ENCODE measurements at places on chromosomes 3 and 15.
A peak's percentile ranks its signal among the peaks of the same experiment; 100 is the strongest.

DNA sequence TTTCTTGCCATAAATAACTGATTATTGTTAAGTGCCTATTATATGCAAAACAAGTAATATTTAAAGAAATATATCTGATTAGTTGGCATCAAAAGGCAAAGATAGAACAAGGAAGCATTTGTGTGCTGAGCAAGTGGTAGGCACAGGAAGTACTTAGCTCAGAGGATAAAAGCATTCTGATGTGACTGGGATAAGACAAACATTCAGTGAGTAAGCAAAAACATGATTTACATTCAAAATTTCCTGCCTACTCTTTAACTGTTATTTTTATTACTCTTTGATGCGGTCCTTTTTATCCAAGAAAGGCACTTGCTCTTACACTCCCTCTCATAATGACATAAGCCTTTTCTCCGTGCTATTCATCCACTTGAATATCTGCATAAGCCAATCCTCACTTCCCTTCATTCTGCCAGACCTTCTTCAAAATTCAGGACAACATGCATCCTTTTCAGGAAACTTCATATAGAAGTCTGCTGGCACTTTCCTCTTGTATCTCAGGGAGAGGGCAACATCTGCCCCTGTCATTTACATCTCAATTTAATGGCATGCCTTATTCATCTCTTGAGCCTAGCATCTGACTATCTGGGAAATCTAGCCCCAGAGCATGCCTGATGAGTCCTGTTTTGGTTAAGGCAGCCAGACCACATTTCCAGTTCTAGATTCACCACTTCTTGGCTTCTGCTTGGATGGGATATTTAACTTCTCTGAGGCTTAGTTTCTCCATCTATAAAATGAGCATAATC lies 478.2 kb upstream of the ROBO2 start:
- DNase-seq = peak; percentile 21

DNA sequence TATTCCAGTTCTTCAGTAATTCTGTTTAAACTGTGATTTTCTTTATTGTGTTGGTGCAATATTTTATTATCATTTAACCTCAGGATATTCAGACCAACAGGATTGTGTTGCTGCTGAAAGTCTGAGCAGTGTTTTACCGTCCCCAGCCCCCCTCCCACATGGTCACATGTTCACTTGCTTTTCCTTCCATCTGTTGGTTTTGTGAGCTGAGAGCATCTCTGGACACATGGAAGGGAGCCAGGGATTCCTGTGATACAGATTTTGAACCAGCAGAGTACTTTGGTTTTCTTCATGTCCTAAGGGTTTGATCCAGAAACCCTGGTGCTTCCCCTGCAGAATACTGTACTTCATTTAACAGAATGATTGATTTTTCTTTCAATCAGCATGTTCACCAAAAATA lies 11.9 kb downstream of the ARRDC4 start:
- no peak for DNase-seq

DNA sequence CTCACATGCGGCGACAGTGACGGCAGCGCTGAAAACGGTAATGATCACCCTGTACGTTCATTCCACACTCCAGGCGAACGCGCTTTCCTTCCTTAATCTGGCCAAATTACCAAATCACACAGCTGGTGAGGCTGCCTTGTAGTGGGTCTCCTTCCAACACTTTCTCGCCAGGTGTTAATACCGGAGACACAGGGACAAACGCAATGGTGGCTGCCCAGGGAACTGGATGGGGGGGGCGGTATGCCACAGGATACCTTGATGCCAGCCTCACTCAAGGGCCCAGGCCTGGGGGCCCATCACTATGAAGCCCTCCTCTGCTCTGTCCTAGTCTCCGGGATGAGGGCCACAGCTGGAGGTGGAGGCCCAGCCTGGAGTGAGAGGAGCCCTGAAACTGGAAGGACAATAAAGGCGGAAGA lies 1.4 kb upstream of the CAMK2N2 start:
- DNase-seq = no peak

- DNase-seq = no peak
Observed at GRCh38 chr3:141015481-141015880, 35.7 kb upstream of the SPSB4 start.

DNA sequence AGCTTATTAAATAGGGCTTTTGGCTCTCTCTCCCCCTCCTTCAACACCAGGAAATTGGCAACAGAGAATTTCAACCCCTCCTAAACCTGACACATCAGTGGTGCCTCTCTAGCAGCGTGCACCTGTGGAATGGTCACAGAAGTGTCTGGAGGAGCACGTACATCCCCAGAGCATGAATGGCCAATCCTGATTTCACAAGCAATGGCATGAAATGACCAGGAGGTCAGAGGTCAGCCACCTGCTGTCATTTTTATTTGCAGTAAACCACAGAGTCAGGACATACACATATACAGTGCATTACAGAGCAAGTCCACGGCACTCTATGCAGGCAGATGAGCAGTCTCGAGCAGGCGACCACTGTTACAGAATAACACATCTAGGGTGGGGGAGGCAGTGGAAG lies 25.1 kb upstream of the ETV5 start:
- no peak for DNase-seq

DNA sequence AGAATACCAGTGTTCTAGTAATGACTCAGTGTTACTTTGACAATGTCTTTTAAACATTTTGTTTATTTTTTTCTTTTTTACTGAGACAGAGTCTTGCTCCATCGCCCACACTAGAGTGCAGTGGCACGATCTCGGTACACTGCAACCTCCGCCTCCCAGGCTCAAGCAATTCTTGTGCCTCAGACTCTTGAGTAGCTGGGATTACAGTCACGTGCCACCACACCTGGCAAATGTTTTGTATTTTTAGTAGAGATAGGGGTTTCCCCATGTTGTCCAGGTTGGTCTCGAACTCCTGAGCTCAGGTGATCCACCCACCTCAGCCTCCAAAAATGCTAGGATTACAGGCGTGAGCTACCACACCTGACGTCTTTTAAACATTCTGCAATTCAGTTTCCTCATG lies 15.7 kb downstream of the AQR start:
- no peak for DNase-seq

DNA sequence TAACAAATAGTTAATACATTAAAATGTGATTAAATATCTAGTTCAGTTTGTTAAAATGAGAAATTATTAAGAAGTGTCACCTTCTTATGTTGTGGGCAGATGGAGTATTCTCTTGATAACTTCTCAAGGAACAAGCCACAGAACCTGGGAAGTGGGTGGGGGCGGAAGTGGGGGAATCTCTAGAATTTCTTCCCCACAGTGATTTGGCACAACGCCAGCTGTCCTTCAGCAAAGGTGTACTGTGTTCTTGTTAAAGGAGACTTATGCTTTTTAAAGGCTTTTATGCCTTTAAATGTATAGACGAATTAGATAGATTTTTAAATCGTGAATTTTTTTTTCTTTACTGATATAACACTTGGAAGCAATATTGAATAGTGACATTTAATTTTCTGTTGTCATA lies 42.4 kb downstream of the SEC22A start:
- peak; percentile 38 for DNase-seq

DNA sequence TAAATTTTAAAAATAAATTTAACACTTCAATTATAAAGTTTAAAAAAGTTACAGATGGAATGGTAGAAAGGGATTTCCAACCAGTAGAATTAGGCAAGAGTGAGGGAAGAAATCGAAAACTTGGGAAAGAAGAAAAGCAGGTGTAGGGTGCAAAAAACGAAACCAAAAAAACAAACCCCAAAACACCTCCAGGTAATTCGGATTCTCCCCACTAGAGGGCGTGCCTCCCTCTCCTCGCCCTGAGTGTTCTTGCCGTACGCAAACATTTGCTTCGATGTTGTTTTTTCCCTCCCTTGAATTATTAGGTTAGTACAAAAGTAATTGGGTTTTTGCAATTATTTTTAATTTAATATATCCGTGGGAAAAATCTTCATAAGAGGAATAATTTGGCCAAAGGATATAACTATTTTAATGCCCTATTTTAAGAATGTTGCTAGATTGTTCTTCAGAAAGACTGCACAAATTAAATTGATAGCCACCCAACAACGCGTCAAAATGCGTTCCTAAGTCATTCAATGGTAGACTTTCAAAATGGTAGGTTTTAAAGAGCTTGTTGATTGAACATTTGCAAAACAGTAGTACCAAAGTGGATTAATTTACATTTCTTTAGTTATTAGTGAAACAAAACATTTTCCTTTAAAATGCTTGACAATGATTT lies 63.7 kb downstream of the SLC30A4 start:
- DNase-seq = peak; percentile 65

- no peak for DNase-seq
Observed at GRCh38 chr15:47158573-47158972, 558.7 kb upstream of the SEMA6D start.

DNA sequence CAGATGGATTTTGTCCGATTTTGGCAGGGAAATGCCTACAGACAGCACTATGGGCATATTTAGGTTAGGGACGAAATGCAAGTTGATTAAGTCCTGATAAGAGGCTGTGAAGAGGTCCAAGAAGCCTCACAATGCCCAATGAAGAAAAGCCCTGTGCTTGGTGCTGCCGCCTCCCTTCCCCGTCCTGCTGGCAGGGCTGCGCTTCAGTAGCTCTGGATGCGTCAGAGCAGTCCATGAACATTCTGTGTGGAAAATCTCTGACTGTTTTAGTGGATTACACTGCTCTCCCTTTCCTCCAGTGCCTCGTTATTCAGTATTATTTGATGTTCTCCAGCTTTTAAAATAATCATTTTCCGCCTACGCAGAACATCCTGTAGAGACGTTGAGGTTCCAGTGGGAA lies 39.6 kb downstream of the MLH1 start:
- no peak for DNase-seq

DNA sequence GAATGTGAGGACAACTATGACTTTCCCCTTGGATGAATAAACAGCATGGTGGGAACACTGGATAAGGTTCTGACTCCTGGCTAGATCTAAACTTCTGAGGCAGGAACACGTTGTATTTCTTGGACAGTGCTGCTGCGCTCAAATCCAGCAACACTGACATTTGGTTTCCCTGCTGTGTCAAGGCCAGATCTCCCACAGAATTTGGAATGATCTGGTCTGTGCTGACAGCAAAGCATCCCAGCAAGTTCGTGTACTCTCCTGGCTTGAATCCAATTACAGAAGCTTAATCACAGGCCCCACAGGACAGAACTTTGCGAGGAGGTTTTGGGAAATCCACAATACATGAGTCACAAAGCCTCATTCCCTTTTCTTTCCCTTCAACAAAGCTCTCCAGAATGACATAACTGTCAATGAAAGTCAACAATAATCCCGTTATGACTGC lies 92.5 kb downstream of the ADAMTS9 start:
- DNase-seq = peak; percentile 84

- peak; percentile 61 for DNase-seq
Observed at GRCh38 chr15:63323798-63324563, 46.6 kb downstream of the APH1B start.

GRCh38 chr3:133408961-133409360 lies 9.1 kb downstream of the BFSP2 start:
- DNase-seq = peak; percentile 76

- DNase-seq = no peak
Observed at GRCh38 chr3:176839466-176839865, 357.8 kb downstream of the TBL1XR1 start.

DNA sequence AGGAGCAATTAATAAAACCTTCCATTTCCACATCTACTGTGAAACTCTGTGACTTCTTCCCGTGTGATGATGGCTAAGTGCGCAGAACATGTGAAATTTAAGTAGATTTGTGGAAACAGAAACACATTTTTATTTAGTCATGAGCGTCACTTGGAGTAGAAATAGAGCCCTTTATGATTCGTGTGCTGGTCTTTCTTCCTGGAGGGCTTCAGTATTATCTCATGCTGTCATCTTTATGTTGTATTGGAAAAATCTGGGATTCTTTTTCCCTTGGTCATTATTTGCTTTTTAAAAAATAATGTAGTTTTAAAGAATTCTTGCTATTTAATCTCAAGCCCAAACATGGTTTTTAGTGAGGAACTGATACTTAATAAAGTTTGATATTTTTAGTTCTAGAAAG lies 284.0 kb upstream of the CTDSPL start:
- no peak for DNase-seq

DNA sequence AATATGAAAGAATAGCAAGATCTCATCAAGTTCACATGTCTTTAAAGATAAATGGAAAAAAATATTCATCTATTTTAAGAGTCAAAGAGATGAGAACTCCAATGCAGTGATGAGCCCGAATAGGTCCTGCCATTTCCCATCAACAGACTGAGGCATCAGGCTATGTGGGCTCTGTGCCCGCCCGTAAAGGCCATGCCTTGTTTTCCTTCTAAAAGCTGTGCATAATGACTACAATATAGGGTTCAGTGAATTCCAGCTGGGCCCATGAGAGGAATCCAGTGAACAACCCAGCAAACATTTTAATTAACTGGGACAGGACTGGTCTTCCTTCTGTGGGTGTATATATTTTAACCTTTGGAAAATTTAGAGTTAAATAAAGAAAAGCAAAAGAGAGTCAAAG lies 44.6 kb downstream of the RASGRP1 start:
- DNase-seq = peak; percentile 14

- DNase-seq = no peak
Observed at GRCh38 chr3:69420781-69421520, 35.1 kb upstream of the FRMD4B start.

DNA sequence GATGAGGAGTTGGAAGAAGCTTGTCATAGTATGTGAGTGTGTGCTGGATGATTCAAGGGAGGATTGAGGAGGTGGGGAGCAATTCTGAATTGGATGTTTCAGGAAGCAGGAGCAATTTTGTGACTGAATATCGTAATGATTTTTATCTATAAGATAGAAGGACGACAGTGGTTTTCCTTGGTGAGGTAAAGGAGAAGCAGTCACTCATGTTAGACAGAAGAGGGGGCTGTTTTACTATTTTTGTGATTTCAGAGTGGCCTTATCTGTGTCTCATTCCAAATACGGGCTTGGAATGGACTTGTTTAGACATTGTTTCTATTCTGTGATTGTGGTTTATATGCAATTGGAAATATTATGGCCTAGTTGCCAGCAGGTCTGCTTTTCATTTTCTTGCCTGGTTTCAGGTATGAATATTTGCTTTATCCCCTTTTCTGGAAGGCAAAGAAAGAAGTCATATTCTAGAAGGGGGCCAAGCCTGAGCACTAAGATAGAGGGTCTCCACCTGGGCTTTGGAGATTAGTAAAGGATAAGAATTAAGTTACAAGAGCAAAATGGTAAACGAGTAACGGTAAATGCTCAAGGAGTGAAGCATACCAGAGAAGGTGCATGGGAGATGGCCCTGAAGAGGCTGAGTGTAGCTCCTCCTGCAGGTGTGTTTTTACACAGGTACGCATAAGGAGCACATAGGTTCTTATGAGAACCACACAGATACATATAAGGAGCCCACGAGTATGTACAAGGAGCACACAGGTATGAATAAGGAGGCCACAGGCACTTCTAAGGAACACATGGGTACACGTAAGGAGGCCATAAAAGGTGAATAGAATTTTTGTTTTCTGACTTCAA lies 124.6 kb upstream of the KCNAB1 start:
- DNase-seq = peak; percentile 56

DNA sequence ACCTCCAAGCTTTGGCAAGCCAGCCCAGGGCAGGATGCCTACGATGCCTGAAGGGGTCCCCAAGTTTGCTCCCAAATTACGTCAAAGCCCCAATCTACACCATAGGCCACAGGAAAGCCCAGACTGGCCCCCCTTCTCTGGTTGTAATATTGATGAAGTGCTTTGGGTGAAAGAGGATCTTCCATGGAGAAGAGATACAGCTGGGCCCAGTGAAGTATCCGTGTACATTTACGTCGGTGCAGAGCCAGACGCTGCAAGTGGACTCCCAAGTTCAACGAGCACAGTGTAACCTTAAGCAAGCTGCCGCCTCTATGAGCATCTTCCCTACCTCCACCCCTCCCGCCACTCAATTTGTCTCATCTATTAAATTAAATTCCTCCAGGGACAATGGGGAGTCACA lies 100.1 kb upstream of the TPM1 start:
- DNase-seq = no peak

All from astrocyte of the hippocampus (primary cell).